T-helper 17 cell (primary cell): ENCODE measurements at places on chromosomes 1 and 21. TPM values are rescaled to one million over a fixed set of nuclear protein-coding genes. Genes with fewer than 3 reads are reported as not detected.

DNA sequence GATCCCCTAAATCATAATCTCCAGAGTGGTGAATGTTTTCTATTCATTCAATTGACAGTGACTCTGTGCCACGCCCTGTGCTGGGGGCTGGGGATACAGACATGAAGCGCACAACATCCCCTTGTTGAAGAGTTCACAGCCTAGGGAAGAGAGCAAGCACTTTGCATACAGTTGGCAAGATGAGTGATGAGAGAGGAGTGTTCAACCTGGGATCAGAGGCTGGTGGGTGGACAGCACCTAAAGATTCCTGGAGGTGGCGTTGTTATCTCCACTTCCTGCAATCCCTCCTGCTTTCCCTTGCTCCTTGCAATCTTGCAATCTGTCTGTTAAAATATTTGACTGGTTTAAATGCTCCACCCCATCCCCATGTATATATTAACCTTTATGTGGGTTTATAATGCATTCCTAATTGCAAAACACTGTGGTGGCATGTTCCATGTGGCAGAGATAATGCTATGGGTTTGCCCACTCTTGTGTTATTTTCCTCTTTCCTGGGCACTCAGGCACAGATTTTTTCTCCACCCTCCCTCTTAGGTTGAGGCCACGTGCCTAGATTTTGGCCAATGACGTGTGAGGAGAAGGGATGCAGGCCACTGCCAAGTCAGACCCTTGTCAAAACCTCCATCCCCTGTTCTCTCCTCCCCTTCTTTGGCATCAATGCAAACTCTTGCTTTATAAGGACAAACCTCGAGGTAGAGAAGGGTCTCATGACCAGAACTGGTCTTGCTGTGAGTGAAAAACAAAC, 36.2 kb upstream of the GADD45A start:
- no peak for DNase-seq
- peaks cover 6% of the 10 kb centered on the region for H3K4me1 ChIP-seq
- H3K4me3 ChIP-seq, result no peak overlapping the region
- peaks cover 20% of the 10 kb centered on the region for H3K27me3 ChIP-seq
- no peaks in the 10 kb centered on the region for H3K36me3 ChIP-seq

- H3K27me3 ChIP-seq, result no peaks in the 10 kb centered on the region
- no peak for DNase-seq
- no peak overlapping the region for H3K27ac ChIP-seq
- H3K36me3 ChIP-seq, result peaks cover 4% of the 10 kb centered on the region
- no peak overlapping the region for H3K4me3 ChIP-seq
Observed at GRCh38 chr1:13804240-13804633, 104.2 kb downstream of the PRDM2 start.

Gene SLC1A7
- not detected for total RNA-seq

Gene TFF1
- total RNA-seq, result not detected
